Muscle of leg (tissue), 16 donors: ENCODE measurements at places on chromosomes 3 and 15. TPM values are rescaled to one million over a fixed set of nuclear protein-coding genes. Genes with fewer than 3 reads are reported as not detected.

BNC1 gene
- 1.0 TPM for total RNA-seq

GJD2 gene
- total RNA-seq, result 3.0 TPM

SSUH2 gene
- total RNA-seq, result 1.1 TPM

CLDN18 gene
- total RNA-seq, result not detected

GRCh38 chr3:110017304-110017703 lies 680.0 kb upstream of the DPPA4 start:
- H3K36me3 ChIP-seq, result no peaks in the 10 kb centered on the region
- no peak for DNase-seq
- no peak overlapping the region for H3K4me3 ChIP-seq
- no peaks in the 10 kb centered on the region for H3K27me3 ChIP-seq
- H3K27ac ChIP-seq, result no peak overlapping the region

- H3K4me1 ChIP-seq, result no peaks in the 10 kb centered on the region
- H3K4me3 ChIP-seq, result no peak overlapping the region
- H3K36me3 ChIP-seq, result no peaks in the 10 kb centered on the region
- no peak for DNase-seq
- no peak overlapping the region for H3K27ac ChIP-seq
Measured at GRCh38 chr3:174153871-174154270, 705.3 kb upstream of the NAALADL2 start.

- peaks cover 5% of the 10 kb centered on the region for H3K27me3 ChIP-seq
- H3K4me1 ChIP-seq, result no peaks in the 10 kb centered on the region
- no peak overlapping the region for H3K27ac ChIP-seq
- H3K36me3 ChIP-seq, result no peaks in the 10 kb centered on the region
- no peak overlapping the region for H3K4me3 ChIP-seq
Measured at GRCh38 chr3:127387556-127388153, 99.8 kb upstream of the PRR20G start.

GRCh38 chr15:72991026-72991425 lies 61.2 kb upstream of the NEO1 start:
- peaks cover 3% of the 10 kb centered on the region for H3K4me1 ChIP-seq
- H3K27me3 ChIP-seq, result no peaks in the 10 kb centered on the region
- no peak overlapping the region for H3K27ac ChIP-seq
- no peak for DNase-seq
- H3K4me3 ChIP-seq, result no peak overlapping the region

GRCh38 chr3:192366916-192367315 lies 360.4 kb downstream of the FGF12 start:
- DNase-seq, result no peak
- H3K4me1 ChIP-seq, result no peaks in the 10 kb centered on the region
- no peak overlapping the region for H3K27ac ChIP-seq

GRCh38 chr3:156535162-156535627 lies 19.7 kb downstream of the SSR3 start:
- DNase-seq, result peak; percentile 97
- peaks cover 9% of the 10 kb centered on the region for H3K4me1 ChIP-seq
- peak overlapping the region; percentile 86 for H3K27ac ChIP-seq

DNA sequence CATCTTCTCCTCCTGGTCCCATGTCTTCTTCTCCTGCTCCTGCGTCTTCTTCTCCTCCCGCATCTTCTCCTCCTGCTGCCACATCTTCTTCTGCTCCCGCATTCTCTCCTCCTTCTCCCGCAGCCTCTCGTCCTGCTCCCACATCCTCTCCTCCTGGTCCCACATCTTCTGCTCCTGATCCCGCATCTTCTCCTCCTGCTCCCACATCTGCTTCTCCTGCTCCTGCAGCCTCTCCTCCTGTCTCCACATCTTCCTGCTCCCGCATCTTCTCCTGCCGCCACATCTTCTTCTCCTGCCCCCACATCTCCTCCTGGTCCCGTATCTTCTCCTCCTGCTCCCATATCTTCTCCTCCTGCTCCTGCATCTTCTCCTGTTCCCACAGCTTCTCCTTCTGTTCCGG lies 6.4 kb downstream of the GOLGA6L2 start:
- H3K27me3 ChIP-seq, result no peaks in the 10 kb centered on the region
- no peak overlapping the region for H3K27ac ChIP-seq
- no peak for DNase-seq
- H3K4me1 ChIP-seq, result no peaks in the 10 kb centered on the region
- no peaks in the 10 kb centered on the region for H3K36me3 ChIP-seq
- no peak overlapping the region for H3K4me3 ChIP-seq

DNA sequence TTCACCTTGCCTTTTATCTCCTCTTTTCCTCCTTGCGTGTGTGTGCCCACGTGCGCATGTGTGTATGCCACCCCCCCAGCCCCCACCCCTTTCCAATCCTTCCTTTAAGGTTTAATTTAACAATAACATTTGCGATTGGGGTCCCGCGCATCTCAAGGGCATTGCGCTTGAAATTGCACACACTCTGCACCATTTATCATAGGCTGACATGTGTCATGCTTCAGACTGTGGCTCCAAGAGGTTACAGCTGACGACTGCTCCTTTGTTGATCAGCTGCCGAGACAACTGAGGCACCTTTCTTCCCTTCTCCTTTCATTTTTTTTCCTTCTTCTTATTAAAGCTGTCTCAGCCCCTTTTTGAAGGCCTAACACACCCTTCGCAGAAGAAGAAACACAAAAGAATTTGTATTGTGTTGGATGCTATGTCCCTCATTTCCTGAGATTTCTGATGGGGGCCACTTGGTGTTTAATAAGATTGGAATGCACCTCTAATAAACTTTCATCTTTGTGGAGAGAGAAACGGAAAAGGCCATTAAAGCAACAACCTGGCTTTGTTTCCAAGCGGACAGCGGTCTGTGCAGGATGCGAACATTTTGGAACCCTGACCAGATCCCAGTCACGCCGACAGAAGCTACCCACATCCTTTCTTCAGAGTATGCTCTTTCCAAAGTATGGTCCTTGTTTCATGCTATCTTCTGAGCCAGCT lies 470.1 kb downstream of the MCTP2 start:
- no peaks in the 10 kb centered on the region for H3K4me1 ChIP-seq
- no peaks in the 10 kb centered on the region for H3K36me3 ChIP-seq
- no peak for DNase-seq
- H3K27ac ChIP-seq, result no peak overlapping the region

DNA sequence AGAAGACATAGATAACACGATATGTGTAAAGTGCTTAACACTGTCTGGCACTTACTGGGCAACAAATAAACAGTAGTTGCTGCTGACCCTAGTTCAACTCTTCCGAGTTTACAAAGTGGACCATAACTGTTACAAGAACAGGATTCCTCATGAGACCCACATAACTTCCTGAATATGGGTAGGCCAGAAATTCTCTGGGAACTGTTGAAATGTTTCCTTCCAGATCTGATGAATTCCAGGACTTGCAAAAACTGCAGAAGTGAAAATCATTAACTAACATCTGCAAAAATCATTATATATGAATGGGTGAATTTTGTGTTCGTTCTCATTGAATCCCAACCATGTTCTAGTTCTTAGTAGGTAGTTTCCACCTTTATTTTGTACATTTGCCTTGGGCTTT lies 181.7 kb upstream of the MME start:
- DNase-seq, result peak; percentile 95
- H3K4me1 ChIP-seq, result no peaks in the 10 kb centered on the region
- H3K27ac ChIP-seq, result peak overlapping the region; percentile 57
- H3K36me3 ChIP-seq, result no peaks in the 10 kb centered on the region
- no peaks in the 10 kb centered on the region for H3K27me3 ChIP-seq
- no peak overlapping the region for H3K4me3 ChIP-seq

- DNase-seq, result peak; percentile 61
- H3K4me1 ChIP-seq, result no peaks in the 10 kb centered on the region
- H3K4me3 ChIP-seq, result no peak overlapping the region
- H3K36me3 ChIP-seq, result no peaks in the 10 kb centered on the region
- no peak overlapping the region for H3K27ac ChIP-seq
- no peaks in the 10 kb centered on the region for H3K27me3 ChIP-seq
Measured at GRCh38 chr3:189567766-189568420, 63.3 kb upstream of the TP63 start.

DNA sequence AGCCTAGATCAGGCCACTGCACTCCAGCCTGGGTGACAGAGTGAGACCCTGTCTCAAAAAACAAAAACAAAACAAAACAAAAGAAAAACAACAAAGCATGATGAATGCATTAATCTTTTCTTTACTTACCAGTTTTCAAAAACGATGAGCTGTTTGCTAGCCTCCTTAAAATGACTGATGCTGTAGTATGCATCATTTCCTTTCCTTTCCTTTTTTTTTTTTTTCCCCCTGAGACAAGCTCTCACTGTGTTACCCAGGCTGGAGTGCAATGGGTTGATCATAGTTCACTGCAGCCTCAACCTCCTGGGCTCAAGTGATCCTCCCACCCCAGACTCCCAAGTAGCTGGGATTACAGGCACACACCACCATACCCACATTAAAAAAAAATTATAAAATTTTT lies 202.0 kb downstream of the ADAMTSL3 start:
- H3K27ac ChIP-seq, result no peak overlapping the region
- H3K27me3 ChIP-seq, result no peaks in the 10 kb centered on the region
- H3K4me1 ChIP-seq, result peaks cover 7% of the 10 kb centered on the region
- H3K4me3 ChIP-seq, result no peak overlapping the region

DNA sequence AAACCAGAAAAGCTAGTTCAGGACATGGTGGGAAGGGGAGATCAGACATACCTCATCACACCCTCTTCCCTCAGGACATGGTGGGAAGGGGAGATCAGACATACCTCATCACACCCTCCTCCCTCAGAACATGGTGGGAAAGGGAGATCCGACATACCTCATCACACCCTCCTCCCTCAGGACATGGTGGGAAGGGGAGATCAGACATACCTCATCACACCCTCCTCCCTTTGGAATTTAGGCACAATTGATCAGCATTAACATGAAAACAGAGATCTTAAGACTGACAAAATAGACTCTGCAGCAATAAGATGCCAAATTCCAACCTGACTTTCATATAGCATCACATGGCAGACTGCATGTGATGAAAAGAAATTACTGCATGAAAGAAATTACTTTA lies 412.7 kb upstream of the ZNF717 start:
- H3K36me3 ChIP-seq, result no peaks in the 10 kb centered on the region
- no peaks in the 10 kb centered on the region for H3K4me1 ChIP-seq
- no peak for DNase-seq
- H3K4me3 ChIP-seq, result no peak overlapping the region
